ENCODE measurements at places on chromosomes 12 and 14.

- no peak for DNase-seq
Measured at GRCh38 chr12:77685112-77685511, 145.6 kb upstream of the NAV3 start.

DNA sequence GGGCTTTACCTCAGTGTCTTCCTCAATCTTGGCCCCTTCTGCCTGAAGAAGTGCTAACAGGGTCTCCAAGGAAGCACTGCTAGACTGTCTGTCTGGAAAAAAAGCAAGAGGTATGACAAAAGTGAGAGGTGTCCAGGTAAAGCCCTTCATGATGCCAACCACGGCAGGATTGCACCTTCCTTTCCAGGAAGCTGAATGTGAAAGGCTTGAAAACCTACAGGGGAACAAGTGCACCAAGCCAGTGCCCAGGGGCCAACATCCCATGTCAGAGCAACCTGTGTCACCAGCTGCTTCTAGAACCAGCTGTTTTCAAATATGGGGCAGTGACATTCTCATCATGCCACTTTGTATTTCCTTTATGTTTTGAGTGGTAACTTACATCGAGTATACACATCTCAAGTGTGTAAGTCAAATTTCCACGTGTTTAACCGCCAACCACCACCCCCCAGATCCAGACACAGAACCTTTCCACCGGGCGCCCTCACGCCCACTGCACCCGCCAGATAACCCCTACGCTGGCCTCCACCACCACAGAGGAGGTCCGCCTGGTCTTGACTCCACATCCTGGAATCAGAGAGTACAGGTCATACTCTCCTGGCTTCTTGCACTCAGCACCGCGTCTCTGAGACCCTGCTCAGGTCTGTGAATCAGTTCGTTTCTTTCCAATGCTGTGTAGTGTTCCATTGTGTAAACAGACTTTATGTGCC is 27.3 kb downstream of the VPS37B start:
- no peak for DNase-seq

GRCh38 chr12:26622601-26623000 is 210.4 kb downstream of the ITPR2 start:
- no peak for DNase-seq

- DNase-seq, result no peak
Measured at GRCh38 chr14:64721899-64722298, 17.7 kb downstream of the PLEKHG3 start.

- DNase-seq, result no peak
Measured at GRCh38 chr12:131740626-131741025, 29.7 kb downstream of the SFSWAP start.

GRCh38 chr14:26808407-26808806 is 210.6 kb upstream of the NOVA1 start:
- no peak for DNase-seq

- no peak for DNase-seq
Measured at GRCh38 chr14:89308232-89308959, 108.6 kb downstream of the FOXN3 start.

GRCh38 chr14:23877538-23878180 is 75.9 kb upstream of the DHRS4 start:
- DNase-seq, result no peak

GRCh38 chr14:35506927-35507326 is 27.0 kb upstream of the INSM2 start:
- DNase-seq, result no peak

- DNase-seq, result no peak
Measured at GRCh38 chr14:69012256-69012953, 33.3 kb upstream of the ACTN1 start.

- no peak for DNase-seq
Measured at GRCh38 chr12:14664434-14665023, 31.9 kb downstream of the GUCY2C start.

DNA sequence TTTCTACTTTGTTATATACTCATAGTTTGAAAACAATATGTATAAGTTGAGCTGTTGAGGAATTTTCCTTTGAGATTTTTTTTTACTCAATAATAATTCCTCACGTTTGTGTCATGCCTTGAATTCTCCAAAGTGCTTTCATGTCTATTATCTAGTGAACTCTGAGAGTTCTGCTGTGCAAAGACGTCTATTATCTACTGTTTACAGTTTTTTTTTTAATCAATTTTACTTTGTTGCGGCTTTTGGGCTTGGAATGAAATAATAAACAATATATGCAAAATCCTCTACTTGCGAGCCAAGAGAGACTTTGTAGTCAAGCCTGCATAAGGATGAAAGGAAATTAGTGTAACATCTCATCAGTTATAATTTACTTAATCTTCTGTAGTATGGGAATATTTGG is 107.2 kb upstream of the FRMD6 start:
- DNase-seq, result no peak

DNA sequence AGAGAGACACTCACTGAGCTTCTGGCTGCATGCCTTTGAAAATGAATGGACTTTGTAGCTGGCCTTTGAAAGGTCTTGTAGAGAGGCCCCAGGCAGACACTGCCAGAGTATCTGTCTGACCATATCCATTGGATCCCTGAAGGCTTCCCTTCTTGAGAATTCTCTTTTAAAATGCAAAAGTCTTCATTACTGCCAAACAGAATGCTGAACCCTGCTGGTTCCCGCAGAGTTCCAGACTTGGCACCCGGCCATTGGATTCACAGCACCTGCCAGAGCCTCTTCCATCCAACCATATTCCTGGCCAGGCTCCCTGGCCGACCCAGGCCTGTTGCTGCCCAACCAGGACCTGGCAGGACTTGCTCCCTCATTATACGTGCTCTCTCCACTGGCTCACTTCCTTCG is 182.5 kb downstream of the GXYLT1 start:
- no peak for DNase-seq

- no peak for DNase-seq
Measured at GRCh38 chr12:2383325-2384028, 330.7 kb downstream of the CACNA1C start.

DNA sequence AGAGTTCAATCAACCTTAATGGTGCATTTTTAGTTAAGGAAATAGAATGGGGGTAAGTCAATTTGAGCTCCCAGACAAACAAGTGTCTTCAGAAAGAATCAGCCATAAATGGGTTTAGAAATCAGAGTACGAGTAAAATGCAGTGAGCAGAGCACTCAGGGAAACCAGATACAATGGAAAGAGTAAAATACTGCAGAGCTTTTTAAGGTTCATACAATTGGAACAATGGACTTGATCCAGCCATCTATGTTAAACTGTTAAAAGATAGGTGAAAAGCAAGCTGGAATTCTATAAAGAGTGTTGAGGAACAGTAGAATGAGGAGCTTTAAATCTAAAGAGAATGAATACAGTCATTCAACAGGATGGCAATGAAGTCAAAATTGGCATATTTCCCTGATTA is 23.8 kb upstream of the PCNX4 start:
- DNase-seq, result no peak

DNA sequence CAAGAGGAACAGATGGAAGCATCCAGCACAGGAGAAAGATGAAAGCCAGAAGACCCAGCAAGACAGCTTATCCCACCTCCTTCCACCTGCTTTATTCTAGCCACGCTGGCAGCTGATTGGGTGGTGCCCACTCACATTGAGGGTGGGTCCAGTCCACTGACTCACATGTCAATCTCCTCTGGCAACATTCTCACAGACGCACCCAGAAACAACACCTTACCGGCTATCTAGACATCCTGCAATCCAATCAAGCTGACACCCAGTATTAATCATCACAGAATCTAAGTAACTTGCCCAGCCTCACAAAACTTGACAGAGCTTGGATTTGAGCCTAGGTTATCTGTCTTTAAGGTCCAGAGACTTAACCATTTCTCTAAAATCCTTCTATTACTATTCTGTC is 208.9 kb downstream of the PAH start:
- no peak for DNase-seq

- DNase-seq, result no peak
Measured at GRCh38 chr12:105705765-105706164, 375.3 kb downstream of the C12orf75 start.

DNA sequence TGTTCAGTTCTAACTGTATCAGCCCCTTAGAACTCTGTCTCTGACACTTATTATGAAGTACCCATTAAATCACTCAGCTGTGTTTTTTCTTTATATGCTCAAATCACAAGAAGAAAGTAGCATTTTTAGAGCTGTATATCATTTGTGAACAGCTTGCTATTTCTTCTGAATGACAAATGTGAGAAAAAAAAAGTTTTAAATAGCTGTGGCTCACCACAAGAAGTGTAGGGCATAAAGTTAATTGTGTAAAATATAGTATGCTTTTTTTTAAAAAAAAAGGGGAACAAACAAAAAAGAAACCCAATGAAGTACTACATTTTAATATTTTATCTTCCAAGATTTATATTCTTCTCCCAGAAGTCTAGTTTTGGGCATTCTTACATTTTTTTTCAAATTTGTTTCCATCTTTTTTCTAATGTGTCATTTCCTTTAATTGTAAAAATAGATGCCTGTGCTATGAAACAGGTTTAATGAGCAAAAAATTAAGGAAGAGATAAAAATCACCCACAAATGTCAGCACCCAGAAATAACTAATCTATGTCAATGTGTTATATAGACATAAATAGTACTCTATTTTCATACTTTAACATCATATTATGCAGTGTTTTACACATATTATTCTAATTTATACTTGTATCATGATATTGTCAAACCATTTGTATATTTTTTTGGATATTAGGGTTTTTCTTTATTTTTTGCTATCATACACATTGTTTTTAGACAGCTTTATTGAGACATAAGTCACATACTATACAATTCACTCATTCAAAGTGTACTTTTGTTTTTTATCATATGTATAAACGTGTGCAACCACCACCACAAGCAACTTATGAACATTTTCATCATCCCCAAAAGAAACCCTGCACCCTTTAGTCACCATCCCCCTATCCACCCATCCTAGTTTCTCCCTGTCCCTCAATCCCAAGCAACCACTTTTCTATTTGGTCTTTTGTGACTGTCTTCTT is 22.4 kb upstream of the LRRK2 start:
- DNase-seq, result no peak

GRCh38 chr12:2944401-2945047 is 14.7 kb upstream of the TEAD4 start:
- peak; percentile 23 for DNase-seq

DNA sequence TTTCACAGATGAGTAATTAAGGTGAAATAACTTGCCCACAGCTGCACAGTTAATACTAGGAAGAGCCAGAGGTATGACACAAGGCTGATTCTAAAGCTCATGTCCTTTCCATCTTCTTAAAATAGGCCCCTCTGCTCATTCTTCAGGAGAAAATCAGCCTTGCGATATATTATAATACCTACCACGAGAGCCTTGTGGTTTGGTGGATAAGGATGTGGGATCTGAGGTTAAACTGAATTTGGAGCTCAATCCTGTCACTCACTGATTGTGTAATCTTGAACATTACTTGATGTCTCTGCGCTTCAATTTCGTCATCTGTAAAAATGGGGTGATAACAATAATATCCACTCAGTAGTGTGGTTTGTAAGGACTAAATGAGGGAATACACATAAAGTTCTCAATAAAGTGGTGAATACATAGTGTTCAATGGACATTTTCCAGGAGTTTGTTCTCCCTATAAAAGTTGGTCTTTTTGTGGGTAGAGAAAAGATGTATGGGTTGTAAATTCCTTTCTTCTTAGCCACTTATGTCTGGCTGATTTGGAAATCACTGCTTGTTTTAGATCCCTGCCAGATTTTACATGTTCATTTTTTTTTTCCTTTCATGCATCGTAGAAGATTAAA is 25.1 kb upstream of the ATP2B1 start:
- no peak for DNase-seq

DNA sequence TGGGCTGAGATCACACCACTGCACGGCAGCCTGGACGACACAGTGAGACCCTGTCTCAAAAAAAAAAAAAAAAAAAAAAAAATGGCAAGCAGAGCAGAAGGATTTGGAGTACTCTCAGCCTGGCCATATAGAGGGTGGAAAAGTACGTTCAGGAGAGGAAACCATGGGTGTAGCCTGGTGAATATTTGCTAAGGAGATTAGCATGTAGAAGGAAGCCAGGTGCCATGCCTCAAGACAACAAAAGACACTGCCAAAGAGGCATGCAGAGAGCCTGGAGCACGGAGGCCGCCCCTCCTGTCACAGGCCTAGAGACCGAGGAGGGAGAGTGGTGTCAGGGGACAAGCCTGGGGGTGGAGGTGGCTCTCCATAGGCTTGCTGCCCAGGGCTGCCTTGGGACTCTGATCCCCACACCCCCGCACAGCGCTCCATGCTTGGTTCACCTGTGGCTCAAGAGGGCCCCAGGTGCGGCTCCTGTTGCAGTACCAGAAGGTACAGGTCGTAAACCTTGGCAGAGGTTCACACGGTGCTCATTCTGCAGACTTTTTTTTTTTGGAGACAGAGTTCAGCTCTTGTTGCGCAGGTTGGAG is 27.9 kb upstream of the DEGS2 start:
- DNase-seq, result no peak

DNA sequence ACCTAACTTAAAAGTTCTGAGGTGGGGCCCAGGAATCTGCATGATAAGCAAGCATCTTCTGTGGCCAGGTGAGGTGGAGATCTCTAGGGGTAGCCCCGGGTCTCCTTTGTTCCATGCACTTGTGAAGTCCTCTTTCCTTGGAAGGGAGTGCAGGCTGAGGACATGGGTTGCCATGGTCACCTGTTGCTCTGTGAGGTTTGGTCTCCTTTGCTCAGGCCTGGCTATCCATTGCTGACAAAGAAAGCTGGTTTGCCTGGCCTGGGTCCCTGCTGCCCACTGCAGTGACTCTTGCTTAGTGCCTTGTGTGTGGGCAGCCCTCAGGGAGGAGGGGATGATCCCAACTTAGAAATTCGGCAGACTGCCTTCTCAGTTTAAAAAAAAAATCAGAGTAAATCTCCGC is 11.1 kb downstream of the NRXN3 start:
- DNase-seq, result no peak

DNA sequence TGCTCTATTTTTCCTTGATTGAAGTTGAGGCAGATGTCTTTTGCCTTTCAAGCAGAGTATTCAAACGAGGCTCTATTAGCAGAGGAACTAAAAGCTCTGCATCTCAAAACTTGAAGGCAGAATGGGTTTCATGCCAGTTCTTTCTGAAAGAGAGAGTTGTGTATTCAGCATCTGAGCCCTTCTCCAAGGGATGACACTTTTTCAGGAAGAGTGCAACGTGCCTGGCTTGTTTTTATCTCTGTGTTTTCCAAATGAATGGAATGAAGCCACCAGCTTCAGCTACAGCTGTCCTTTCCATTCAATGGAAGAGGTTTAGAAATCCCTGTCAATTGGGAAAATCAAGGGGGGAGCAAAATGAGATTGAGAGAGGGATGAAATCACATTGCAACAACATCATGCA is 14.6 kb downstream of the BEST3 start:
- no peak for DNase-seq

GRCh38 chr12:88934163-88934747 is 354.0 kb upstream of the KITLG start:
- no peak for DNase-seq
